SK-N-SH (cell line): ENCODE measurements at places on chromosomes 5 and 9.

DNA sequence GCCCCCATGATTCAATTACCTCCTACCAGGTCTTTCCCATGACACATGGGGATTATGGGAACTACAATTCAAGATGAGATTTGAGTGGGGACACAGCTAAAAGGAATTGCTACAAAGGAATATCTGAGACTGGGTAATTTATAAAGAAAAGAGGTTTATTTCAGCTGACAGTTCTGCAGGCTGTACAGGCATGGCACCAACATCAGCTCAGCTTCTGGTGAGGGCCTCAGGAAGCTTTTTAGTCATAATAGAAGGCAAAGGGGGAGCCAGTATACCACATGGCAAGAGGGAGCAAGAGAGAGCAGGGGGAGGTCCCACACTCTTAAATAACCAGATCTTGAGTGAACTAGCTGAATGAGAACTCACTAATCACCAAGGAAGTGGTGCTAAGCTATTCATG is 11.2 kb upstream of the ALDOB start:
- no peak for DNase-seq
- no peak overlapping the region for H3K27ac ChIP-seq
- H3K27me3 ChIP-seq, result no peaks in the 10 kb centered on the region
- no peaks in the 10 kb centered on the region for H3K36me3 ChIP-seq
- H3K4me3 ChIP-seq, result no peak overlapping the region

GRCh38 chr9:135575995-135576631 is 14.6 kb downstream of the PAEP start:
- H3K4me3 ChIP-seq, result no peak overlapping the region
- H3K36me3 ChIP-seq, result no peaks in the 10 kb centered on the region
- no peaks in the 10 kb centered on the region for H3K4me1 ChIP-seq
- H3K27ac ChIP-seq, result no peak overlapping the region
- DNase-seq, result no peak

- H3K4me3 ChIP-seq, result no peak overlapping the region
- peaks cover 2% of the 10 kb centered on the region; the same call in 1 of the 2 replicates for H3K4me1 ChIP-seq
- H3K27ac ChIP-seq, result no peak overlapping the region
- no peaks in the 10 kb centered on the region for H3K27me3 ChIP-seq
- DNase-seq, result no peak
These were observed 498.8 kb downstream of the KIF4B start for GRCh38 chr5:155512329-155512728.

DNA sequence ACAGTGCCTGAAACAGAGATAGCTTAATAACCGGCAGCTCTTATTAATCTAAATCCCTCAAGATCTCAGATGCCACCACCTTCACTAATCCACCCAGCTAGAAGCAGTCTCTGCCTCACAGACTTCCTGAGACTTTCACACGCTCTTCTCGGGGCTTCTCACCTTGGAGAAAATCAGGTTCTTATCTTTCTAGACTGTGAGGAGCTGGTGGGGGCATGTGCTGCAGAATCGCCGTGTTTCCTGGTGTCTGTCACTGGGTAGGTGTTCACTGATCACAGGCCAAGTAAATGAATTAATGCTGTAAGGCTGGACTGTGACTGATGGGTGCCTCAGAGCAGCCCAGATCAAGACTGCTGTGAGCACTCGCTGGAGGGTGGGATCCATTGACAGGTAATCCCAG is 101.7 kb downstream of the PSD2 start:
- DNase-seq, result no peak
- H3K4me1 ChIP-seq, result peaks cover 73% of the 10 kb centered on the region
- H3K36me3 ChIP-seq, result no peaks in the 10 kb centered on the region
- no peak overlapping the region for H3K4me3 ChIP-seq

DNA sequence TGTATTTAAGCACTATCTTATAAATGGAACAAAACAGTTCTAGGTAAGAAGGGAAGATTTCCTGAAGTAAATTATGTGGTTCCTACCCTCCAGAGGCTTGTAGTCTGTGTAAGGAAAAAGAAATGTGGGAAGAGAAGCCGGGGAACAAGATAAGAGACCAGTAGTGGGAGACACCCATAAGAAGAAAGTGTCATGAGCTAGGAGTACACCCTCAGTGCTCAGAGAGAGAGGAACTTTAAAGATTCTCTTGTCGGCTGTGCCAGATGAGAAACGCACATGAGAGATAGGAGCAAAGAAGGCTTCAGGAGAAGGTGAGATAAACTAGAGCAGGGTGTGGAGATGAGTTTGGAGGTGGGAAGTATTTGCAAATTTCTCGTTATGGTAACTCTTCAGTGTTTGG is 18.1 kb downstream of the SLC36A1 start:
- no peaks in the 10 kb centered on the region for H3K27me3 ChIP-seq
- H3K27ac ChIP-seq, result no peak overlapping the region
